ENCODE measurements at places on chromosomes 12 and 14.

GRCh38 chr14:30132196-30132595 lies 204.5 kb upstream of the PRKD1 start:
- no peak for DNase-seq

DNA sequence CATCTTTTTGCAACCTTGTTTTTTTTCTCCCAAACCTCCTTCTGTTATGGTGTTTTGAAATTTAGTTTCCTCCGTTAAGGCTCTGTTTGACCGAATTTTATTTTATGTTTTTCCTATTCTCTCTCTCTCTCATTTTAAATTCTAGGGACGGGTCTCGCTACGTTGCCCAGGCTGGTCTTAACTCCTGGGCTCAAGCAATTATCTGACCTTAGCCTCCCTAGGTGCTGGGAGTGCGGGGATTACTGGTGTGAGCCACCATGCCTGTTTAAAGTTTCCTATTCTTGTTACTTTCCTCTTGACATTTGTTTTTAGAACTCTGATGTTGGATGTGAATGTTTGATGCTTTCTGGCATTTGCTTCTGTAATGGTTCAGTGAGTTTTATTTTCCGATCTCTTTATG lies 1.0 kb downstream of the ZC3H14 start:
- no peak for DNase-seq

- no peak for DNase-seq
Observed at GRCh38 chr12:76633415-76633814, 73.8 kb upstream of the OSBPL8 start.

DNA sequence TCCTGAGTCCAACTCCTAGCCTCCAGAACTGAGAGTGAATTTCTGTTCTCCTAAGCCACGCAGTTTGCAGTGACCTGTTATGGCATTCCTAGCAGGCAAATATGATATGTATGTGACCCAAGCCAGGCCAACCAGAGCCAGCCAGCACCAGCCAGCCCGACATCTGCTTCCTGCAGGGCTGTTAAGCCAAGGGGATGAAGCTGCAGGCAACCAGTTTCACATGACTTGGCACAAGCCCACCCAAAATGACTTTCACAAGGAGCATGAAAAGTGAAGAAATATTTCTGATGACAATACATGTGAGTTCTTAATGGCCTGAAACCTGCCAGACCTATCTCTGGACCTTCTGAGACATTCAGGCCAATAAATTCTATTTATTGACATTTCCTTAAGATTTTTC lies 68.1 kb downstream of the ITPK1 start:
- DNase-seq: no peak

DNA sequence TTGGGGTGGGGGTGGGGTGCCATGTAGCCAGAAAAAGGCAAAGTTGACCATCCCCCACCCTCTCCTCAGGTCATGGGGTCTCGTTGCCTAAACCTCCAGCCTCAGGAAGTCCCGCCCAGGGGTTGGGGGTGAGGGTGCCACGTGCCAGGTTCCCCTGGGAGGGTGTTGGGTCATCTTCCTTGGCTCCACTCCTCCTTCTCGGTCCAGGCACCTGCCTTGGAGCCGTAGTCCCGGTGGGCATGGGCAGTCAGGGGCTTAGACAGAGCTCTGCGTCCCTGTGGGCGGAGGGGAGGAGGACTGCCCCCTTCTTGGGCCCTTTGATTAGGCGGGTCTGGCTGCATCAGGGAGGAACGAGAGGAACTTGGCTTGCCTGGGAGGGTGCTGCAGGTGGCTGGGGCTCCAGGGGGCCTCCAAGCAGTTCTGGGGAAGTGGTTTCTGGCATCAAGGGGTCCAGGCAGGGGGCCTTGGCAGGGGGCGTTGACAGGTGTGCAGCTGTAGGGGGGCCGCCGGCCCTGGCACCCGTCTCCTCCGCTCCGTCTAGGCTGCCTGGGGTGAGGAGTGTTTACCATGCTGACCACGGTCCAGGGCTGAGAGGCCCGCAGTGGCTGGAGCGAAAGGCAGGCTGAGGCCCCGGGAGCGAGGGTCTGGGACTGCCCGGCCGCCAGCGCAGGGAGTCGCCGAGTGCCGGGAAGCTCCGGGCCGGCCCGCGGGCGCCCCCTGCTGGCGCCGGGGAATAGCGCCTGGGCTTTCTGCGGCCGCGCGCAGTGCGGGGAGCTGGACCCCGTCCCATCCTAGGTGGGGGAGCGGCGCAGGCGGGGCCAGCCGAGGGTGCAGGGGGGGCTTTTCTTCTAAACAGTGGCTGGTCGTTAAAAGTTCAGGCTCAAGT lies 7.9 kb downstream of the SETD1B start:
- DNase-seq: no peak

DNA sequence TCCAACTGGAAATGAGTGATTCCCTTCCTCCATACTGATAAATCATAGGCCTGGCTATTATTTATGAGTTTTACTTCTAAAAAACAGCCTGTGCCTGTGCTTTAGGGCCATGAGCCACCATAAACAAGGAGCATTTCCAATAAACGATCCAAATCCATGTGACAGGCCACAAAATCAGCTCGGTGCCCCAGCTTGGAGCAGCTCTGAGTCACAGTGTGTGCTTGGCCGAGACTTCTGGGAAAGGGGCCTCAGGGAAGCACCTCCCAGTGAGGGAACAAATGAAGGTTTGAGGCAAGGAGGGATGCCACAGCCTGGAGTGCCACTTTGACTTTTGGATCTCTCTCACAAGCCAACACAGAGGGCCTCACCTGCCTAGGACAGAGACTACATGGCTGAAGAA lies 190.4 kb downstream of the NTF3 start:
- DNase-seq: no peak

DNA sequence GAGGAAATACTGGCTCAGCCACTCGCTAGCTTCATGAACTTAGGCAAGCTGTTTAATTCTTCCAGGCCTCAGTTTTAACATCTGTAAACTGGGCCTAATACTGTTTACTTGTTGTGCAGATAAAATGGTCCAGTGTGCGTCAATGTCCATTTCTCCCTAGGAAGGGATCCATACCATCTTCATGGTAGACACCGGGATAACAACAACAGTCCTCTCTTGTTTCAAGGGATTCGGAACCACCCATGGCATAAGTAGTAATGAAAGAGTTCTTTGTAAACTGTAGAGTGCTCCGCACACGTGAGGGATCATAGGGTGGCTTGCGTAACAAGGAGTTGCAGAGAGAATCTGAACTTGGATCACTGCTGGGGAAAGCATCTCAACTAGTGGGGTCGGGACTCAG lies 17.3 kb upstream of the CHGA start:
- DNase-seq: no peak

DNA sequence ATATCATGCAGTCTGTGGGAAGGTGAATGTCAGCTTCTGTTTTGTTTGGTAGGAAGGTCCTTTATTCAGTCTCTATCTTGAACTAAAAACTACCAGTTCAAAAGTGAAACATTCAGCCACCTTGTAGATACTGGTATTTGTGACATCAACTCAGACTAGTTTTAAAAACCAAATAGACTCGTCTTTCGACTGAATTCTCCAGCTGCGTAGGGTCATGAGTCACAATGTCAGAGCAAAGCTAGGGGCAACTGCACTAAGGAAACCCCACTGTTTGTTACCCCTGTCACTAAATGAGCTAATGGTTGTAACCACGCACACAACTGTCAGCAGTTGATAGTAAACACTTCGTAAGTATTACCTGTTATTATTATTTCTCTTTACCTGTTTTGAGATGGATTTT lies 144.6 kb downstream of the PRIMA1 start:
- DNase-seq: no peak

All from hippocampal formation (tissue), 2 donors.